ENCODE measurements at places on chromosomes 5 and 9. TPM values are rescaled to one million over a fixed set of nuclear protein-coding genes. Genes with fewer than 3 reads are reported as not detected.

SPATA31A5 gene
- not detected for total RNA-seq

DNA sequence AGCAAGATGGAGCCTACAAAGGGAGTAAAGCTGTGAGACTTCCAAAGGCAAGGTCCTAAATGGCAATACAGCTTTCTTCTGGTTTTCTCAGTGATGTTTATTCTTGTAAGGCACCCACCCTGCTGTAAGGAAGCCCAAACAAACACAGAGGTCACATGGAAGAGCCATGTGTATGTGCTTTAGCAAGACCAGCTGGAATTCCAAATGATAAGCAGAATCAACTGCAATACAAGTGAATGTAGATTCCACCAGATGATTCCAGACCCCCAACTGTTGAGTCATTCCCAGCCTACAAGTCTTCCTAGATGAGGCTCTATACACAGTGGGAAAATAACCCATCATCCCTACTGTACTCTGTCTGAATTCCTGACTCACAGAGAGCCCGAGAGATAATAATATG, 122.8 kb downstream of the DEPDC1B start:
- DNase-seq, result no peak

RANBP3L gene
- total RNA-seq, result 42.1 TPM

DNA sequence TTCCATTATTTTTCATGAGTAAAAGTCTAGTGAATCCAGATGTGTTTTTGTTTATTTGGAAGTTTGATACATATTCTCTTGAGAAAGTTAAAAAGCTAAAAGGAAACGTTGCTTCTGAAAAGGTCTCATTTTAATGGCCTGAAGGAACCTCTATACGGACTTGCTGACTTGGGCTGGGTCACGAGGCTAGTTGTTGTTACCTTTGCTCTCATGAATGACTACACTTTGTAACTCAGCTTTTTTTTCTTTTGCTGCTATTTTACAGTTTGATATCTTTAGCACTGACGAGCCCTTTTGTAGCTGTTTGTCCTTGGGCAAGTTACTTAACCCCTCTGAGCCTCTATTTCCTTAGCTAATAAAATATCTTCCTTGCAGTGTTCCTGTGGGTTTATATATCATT, 211.5 kb downstream of the PCSK5 start:
- no peak for DNase-seq

CDC23 gene
- total RNA-seq, result 23.4 TPM

GRCh38 chr5:109654455-109654854, 35.3 kb upstream of the MAN2A1 start:
- DNase-seq, result no peak

DNA sequence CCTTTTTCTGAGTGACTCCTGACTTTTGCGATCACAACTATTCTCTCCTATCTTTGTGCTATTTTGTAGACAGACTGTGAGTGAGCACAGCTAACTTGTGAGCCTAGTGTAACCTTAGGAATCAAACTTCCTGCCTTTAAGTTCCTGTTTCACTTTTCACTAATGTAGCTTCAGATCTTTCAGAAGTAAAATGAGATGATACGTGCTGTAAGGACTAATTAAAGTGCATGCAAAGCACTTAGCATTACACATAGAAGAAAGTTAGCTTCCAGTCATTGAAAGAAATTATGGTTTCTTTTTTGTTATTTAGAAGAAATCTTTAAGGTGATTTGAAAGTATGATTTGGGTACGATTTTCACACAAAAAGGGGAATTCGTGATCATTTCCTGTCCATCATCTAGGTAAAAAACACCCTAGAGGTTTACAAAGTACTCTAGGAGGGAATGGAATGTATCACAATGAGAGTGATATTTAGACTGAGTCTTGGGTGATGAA, 122.7 kb downstream of the ST8SIA4 start:
- DNase-seq, result no peak
